ENCODE measurements at places on chromosomes 2 and 18.

DNA sequence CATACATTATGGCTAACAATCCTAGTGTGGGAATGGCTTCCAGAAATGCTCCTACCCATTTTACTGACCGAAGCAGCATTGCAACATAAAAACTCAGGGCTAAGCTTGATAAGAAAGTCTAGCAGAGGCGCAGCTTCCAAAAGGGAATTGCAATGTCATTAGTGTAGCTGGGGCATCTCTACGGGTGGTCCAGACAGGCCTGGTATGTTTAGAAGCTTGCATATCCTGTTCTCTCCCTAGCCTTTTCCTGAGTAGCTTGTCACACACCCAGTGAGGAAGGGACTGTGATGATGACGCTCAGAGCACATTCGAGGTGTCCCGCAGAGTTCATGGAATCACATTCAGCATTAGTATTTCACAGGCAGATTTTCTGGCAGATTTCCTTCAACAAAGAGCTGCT is 38.0 kb upstream of the COL5A2 start:
- no peak for DNase-seq

GRCh38 chr2:45699032-45699658 is 47.7 kb downstream of the PRKCE start:
- no peak for DNase-seq

- no peak for DNase-seq
Measured at GRCh38 chr2:159075727-159076126, 107.3 kb downstream of the TANC1 start.

GRCh38 chr2:201980389-201980821 is 53.2 kb upstream of the FZD7 start:
- DNase-seq: no peak

DNA sequence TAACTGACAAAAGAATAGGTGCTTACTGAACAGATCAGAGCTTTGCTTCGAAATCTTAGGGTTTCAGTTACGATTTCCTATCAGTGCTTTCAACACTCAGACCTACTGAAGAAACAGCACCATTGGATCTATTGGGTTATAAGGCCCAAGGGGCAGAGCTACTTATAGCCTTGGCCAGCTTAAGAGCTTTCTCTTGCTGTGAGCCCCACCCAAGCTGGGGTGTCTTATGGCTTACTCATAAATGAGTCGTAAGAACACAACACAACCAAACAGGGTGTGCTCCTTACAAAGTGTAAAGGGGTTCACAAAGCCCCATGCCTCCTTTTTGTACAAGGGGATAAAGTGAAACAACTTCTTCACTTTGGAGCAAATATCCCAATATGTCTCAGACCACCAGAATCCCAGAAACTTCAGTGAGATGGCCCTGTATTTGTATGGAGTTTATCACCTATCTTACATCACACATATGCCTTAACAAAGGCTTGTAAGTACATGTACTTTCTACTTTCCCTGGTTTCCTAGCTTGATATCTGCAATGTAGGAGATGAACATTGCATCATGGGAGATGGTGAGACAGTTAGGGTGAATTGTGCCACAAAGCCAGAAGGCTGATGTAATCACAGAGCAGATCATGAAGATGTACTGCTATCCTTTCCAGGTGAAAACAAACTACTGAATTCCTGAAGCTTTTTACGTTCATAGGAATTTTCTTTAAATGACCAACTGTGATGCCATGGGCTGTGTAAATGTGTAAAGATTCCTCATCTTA is 115.5 kb upstream of the GLI2 start:
- no peak for DNase-seq

- DNase-seq: no peak
Measured at GRCh38 chr18:74184875-74185274, 36.6 kb downstream of the TIMM21 start.

GRCh38 chr2:108575132-108575966 is 41.1 kb downstream of the LIMS1 start:
- DNase-seq: no peak

- DNase-seq: no peak
Measured at GRCh38 chr2:41963661-41964525, 83.9 kb upstream of the PKDCC start.

- no peak for DNase-seq
Measured at GRCh38 chr2:194105358-194105757, 1551.7 kb upstream of the SLC39A10 start.

GRCh38 chr2:228067309-228067708 is 114.2 kb downstream of the SPHKAP start:
- no peak for DNase-seq

DNA sequence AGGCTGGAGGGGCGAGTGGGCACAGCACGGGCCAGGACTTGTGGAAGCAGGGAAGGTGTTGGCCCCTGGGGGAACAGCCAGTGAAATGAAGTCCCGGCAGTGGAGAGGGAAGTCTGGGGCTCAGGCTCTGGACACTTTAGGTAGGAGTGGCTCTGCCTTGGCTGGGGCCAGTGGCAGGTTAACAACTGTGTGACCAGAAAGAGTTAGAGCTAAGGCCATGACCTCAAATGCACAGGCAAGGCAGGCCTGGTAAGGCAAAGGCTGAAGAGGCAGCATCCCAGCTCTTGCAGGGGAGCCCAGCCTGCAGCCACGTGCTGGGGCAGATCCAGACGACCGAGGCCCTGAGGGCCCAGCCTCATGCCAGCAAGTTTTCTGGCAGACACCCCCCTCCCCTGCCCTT is 21.5 kb downstream of the PCARE start:
- no peak for DNase-seq

- no peak for DNase-seq
Measured at GRCh38 chr2:43634604-43635306, 2.3 kb upstream of the PLEKHH2 start.

DNA sequence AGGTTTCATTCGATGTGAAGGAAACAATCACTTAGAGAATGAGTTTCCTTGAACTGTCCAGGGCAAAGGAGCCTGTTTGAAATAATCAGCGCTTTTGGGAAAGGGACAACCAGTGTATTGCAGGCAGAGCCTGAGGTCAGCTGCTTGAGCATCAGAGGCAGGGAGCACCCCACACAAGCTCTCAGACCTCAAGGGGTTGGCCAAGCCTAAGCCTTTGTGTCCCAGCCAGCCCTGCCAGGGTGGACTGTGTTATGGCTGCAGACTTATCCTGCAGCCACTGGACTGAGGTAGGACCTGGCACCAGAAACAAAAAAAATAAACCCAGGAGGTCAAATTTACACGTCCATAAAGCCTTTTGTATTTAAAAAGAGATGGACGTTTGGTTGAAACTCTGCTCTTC is 228.3 kb downstream of the SEPTIN10 start:
- no peak for DNase-seq

DNA sequence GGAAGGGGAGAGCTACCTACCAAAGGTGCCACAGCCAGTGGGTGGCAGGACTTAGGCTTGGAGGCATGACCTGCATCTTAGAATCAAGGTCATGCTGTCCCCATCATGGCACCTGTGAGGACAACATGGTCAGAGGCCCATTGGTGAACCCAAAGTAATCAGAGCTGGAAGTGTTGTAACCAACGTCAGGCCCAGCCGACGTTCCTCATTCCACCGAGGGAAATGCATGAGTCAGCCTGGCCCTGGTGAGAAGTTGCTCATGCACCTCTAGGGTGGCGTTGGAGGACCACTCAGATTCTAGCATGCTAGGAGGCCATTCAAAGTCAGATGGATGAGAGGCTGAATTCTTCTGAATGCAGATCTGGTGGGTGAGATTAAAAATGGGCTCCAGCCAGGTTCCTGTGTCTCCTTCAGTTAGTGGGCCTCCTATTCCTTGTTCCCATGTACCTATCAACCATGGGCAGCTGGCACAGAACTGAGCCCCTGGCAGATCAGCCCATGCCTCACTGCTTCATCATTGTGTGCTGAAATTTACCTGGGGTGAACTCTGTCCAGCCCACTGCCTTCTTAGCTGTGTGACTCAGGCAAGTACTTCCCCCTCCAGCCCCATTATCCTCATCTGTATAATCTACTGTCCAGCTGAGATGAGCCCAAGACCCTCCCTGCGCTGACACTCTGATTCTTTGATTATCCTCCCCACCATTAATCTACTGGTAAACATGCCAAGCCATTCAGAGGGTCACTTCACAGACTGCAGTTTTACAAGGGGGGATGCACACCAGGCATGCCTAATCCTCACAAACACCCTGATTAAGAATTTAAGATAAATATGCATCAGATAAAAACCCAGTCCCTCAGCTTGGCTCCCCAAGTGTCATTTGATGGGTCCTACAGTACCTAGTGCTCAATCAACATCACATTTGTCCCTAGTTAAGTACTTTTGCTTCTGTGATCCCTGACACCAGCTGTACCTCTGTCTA is 14.0 kb downstream of the SLC14A2 start:
- DNase-seq: no peak

DNA sequence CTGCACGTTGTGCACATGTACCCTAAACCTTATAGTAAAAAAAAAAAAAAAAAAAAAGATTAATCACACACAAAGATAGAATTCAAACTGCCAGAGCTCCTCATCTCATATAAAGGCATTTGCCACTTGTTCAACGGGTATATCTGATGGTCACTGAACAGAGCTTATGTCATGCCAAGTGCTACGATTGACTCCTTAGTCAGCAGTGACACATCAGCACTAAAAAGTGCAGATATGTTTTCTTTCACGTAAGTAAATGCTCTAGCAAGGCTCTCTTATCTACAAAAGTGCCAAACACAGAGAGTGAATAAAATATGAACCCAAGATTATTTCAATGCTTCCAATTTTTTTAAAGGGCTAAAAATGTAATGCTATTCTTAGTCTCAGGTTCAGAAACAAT is 1.1 kb downstream of the LMAN1 start:
- DNase-seq: no peak

DNA sequence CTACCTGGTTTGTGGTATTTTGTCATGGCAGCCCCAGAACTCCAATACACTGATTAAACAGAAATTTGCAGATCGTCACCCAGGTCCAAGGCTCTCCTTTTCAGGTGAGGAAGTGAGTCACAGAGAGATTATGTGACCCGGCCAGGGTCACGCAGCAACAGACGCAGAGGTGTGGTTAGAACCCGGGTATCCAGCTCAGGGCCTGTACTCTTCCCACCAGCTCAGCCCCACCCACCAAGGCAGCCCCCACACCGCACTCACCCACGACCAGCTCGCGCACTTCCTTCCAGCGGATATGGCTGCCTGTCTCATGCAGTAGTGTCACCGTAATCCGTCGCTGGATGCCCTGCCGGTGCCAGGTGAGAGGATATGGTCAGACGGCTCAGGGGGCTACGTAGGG is 48.1 kb downstream of the AQP12A start:
- no peak for DNase-seq

DNA sequence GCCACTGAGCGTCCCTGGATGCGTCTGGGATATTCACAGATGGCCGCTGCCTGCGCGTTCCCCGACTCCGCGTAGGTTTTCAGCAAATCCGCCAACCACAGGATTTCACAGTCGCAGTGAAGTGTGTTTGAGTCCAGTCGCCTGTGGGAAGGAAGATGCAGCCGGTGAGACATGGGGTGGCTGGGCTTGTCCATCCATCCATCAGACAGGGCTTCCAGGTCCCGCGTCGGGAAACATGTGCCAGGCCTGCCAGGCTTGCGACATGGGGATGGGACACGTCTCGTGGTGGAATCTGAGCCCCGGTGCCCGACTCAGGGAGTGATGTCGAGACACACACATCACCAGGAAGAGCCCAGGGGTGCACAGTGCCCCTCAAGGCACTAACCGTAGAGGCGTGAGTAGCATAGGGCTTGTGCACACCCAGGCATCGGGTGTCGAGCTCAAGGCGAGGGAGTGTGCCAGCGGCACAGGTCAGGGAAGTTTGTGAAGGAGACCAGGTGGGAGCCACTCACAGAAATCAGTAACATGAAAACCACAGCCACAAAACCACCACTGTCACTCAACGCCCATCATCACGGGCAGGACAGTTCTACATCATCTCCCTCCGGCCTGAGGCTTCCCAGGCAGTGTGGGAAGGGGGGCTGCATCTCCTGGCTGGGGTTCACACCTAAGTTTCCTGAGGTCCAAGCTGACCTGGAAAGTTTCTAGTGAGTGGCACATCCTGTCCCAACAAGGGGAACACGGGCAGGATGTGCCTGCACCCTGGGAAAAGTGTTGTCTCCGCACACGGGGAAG is 63.9 kb downstream of the PXDN start:
- no peak for DNase-seq

- no peak for DNase-seq
Measured at GRCh38 chr2:215521031-215521430, 85.2 kb upstream of the FN1 start.

DNA sequence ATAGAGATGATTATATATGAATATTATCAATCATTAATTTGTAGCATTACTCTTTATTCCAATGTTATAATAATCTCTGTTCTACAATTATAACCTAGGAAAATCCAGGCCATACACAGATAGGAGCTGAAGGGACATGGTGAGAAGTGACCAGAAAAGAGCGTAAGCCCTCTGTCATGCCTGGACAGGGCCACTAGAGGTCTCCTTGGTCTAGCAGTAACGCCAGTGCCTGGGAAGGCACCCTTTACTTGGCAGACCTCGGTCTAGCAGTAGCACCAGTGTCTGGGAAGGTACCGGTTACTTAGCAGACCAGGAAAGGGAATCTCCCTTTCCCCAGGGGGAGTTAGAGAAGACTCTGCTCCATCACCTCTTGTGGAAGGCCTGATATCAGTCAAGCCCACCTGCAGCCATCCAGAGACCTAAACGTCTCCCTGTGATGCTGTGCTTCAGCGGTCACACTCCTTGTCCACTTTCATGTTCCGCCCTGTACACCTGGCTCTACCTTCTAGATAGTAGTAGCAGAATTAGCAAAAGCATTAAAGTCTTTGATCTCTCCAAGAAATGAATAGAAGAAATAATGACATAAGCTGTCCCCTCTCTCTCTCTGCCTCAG is 447.5 kb upstream of the FSIP2 start:
- DNase-seq: no peak

- DNase-seq: no peak
Measured at GRCh38 chr2:174577967-174578589, 19.5 kb downstream of the WIPF1 start.

Data from stimulated activated CD4-positive, alpha-beta T cell treated with anti-CD3 and anti-CD28 coated beads, TNF-alpha, amount 100 ng/mL, for 48 hours (primary cell).